AG04450 (cell line): ENCODE measurements at places on chromosomes 4 and X. TPM values are rescaled to one million over a fixed set of nuclear protein-coding genes. Genes with fewer than 3 reads are reported as not detected.

GRCh38 chr4:144316869-144317268, 176.4 kb upstream of the GYPA start:
- DNase-seq: no peak

DNA sequence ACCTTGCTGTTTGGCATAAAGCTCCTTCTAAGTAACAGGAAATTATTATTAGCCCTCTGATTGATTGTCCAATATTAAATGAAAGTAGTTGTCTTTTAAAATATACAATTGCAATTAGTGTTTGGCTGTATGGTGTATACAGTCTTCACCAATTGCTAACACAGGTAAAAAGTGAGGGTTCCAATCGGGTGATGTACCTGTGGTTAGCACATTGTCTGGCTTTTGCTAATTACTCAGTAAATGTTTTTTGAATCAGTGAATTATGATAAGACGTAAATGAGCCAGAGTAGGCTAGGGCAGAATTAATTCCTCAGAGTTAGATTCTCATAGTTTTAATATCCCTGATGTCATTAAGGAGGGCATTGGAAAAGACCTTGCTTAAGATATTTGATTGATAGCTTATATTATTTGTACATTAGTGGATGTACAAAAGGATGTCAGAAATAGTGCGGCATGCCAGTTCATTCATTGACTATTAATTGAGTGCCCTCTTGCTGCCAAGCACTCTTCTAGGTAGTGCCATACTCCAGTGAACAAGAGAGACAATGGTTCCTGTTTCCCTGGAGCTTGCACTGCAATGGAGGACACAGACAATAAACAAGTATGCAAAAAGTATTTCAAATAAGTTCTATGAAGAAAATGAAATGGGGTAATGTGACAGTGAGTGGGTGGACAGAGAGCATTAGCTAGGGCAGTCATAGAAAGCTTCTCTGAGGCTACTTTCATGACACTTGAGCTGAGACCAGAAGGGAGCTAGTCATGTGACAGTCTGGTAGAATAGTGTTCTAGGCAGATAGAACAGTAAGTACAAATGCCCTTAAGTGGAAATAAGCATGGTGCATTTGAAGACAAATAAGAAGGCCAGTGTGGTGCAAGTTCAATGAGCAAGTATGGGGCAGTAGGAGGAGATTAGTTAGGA, 205.9 kb upstream of the CASK start:
- DNase-seq: no peak

DNA sequence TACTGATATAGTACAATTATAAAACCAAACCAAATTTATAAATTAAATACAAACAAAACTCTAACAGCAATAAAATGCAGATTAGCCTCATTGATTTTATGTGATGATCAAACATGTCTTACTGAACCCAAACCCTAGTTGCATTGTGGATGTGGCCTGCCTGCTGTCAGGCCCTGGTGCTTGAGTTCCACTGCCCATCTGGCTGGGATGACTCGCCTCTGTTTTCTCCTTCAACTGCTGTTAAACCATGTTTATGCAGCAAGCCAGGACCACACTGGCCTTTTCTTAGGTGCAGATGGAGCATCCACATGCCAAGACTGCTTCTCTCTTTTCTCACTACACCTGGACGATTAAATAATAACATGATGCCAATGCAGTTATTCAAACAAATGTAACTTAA, 22.6 kb downstream of the NAP1L5 start:
- no peak for DNase-seq

GRCh38 chr4:138671106-138671505, 344.5 kb upstream of the NOCT start:
- no peak for DNase-seq

Gene RASGEF1B
- 0.04 TPM in 1 of 2 replicates, not detected in the other for polyA plus RNA-seq

Gene TCP11X2
- not detected in 2 replicates for polyA plus RNA-seq

DNA sequence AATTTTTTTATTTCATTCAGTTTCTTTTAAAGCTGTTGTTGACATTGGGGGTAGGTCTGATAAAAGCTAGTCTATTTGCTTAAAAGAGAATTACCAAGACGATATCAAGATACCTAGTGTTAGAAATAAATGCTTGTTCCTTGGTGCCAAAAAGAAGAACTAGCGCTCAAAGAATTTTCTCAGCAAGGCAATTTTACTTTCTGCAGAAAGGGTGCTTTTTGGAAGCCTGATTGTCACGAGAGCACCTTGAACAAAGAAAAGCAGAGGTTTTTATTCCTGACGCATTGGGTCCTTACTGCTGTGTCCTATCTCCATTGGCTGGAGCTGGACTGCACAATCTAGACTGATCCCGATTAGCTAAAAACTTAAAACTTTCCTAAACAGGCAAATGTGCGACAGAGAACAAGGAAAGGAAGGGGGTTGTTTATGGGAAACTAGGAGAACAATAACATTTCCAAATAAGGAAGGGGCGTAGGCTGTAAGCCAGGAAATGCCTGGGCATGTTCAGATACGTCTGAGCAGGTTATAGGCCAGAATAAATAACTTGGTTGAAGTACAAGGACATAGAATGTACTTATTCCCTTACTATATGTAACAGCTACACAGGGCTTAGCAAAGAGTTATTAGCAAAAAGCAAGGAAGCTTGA, 50.3 kb upstream of the STPG2 start:
- no peak for DNase-seq

Gene CSAG1
- not detected in 2 replicates for polyA plus RNA-seq

GRCh38 chr4:8189551-8190466, 9.3 kb upstream of the SH3TC1 start:
- DNase-seq: no peak

GRCh38 chr4:66055999-66056398, 385.7 kb upstream of the EPHA5 start:
- no peak for DNase-seq
